ENCODE measurements at places on chromosomes 5 and 9.

DNA sequence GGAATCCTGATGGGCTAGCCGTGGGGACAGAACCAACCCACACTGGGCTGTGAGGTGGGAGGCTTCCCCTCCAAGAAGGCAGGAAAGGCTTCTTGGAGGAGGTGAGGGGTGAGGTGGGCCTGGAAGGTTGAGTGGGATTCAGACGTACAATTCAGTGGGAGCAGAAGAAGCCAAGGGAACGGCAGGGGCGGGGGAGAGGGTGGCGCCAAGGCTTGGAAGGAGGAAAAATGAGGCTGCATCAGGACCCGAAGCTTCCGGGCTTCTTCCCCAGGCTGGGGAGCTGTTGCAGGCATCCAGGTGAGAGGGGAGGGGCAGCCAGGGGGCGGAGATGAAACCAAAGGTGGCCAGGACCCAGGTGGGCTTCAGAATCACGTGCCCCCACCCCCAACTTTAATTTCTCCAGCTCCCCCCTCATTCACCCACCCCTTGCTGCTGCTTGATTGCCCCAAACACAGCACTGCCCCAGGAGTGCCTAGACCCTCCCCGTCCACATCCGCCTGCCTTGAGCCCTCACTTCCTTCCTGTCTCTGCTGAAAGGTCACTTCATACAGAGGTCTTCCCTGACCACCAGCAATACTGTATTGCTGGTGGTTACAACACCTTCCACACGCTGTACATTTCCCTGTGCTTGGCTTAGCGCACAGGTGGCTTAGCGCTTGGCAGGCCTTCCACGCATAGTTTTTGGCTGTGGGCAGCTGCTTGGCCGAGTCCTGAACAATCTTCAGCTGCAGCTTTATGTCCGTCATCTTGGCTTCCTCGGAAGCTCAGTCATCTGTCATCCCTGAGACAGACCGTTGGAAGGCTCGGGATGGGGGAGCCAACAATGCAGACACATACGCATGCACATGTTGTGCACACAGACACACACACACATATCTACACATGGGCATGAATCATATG, 193.5 kb downstream of the RGS3 start:
- no peak for DNase-seq

GRCh38 chr9:83066771-83067170, 3.8 kb upstream of the RASEF start:
- DNase-seq = no peak

DNA sequence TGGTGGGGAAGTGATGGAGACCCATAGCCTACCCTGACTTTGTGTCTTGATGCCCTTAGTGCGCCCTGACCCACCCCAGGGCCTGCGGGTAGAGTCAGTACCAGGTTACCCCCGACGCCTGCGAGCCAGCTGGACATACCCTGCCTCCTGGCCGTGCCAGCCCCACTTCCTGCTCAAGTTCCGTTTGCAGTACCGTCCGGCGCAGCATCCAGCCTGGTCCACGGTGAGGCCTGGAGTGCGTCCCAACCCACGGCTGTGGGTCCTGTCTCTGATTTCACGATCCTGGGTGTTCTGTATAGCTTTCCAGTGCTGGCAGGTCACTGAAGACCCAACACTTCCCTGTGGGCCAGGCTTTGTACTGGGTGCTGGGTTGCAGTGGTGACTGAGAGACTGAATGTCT, 4.0 kb downstream of the CCL27 start:
- DNase-seq = no peak

- no peak for DNase-seq
These were observed 144.9 kb downstream of the ERCC6L2 start for GRCh38 chr9:96020300-96020791.

DNA sequence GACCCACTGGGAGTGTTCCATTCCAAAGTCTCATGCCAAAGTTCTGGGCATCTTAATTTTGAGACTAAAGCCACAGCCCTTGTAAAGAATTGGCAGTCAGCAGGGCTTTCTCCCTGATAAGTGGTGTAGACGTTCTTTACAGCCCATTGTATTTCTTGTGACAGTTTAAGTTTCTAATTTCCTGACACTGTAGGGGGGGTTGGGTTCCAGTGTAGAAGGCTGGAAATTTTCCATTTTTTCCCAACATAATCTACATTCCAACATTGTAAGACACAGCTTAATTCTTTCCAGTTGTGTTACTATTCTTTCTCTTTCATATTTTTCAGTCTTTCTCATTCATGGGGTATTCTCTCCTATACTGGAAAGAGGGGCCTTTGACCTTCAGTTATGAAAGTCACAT, 121.1 kb downstream of the FBXL7 start:
- DNase-seq = no peak
